ENCODE measurements at places on chromosomes 1 and 21. TPM values are rescaled to one million over a fixed set of nuclear protein-coding genes. Genes with fewer than 3 reads are reported as not detected.

The OTUD7B gene
- 18.6 TPM for total RNA-seq

DNA sequence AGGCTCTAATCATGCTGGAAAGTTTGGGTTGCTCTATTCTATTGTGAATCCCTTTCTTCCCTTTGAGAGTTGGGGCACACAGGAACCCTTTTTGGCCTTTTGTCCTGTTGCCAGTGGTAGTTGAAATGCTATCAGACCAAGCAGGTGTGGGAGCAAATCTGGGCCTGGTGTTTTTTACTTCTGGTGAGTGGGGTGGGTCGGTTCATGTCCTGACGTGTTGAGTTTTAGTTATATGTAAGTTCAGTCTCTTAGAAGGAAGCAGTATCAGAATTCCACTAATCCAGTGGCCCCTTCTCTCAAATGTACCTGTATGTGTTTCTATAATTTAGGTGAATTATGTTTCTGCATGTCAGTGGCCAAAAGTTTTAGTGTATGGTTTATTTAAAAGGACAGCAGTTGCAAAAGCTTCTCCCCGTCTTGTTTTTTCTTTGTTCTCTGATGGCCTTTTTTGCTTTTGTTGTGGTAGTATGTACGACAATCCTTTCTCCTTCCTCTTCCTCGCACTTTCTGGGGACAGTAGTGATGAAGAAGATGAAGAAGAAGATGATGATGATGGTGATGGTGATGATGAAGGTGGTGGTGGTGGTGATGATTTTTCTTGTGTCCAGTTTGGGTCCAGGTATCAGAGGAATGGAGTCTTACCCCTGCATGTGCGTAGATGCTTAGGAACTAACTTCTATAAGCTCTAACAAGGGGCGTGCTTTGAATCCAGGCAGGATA, 74.2 kb downstream of the UBE4B start:
- no peak for DNase-seq

GRCh38 chr1:109538827-109539555, 681 bp upstream of the GPR61 start:
- DNase-seq = no peak

- DNase-seq = peak; percentile 89
Measured at GRCh38 chr1:181073638-181074037, 14.9 kb upstream of the IER5 start.

The FMO4 gene
- 0.36 TPM for total RNA-seq
